ENCODE measurements at places on chromosomes 12 and 14. TPM values are rescaled to one million over a fixed set of nuclear protein-coding genes. Genes with fewer than 3 reads are reported as not detected.

GRCh38 chr14:40464531-40464930 lies 1032.3 kb upstream of the FBXO33 start:
- DNase-seq: no peak

COL2A1 gene
- 0.04 TPM for polyA plus RNA-seq

DNA sequence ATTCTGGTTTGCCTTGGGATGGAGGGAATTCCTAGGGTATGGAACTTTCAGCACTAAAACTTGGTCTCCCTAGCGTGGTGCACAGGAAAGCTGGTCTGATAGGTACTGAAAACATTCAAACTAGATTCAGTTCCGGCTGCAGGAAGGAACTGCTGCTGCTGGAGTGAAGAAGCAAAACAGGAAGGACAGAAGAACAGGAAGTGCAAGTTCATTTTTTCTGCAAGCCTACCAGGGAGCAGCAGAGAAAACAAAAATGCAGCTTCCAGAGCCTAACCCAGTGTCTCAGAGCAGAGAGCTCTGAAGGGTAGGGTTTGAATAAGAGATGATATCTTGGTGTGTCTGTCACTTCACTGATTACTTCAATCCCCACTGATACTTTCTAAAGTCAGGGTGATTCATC lies 165.2 kb downstream of the VRK1 start:
- DNase-seq: no peak

CLEC4C gene
- not detected for polyA plus RNA-seq

GRCh38 chr12:32918890-32919801 lies 22.6 kb upstream of the PKP2 start:
- no peak for DNase-seq

GRCh38 chr12:84117190-84117589 lies 795.4 kb downstream of the SLC6A15 start:
- DNase-seq: no peak

TSPAN19 gene
- not detected for polyA plus RNA-seq

AMIGO2 gene
- polyA plus RNA-seq: 1.4 TPM

RERGL gene
- polyA plus RNA-seq: 2.6 TPM

DNA sequence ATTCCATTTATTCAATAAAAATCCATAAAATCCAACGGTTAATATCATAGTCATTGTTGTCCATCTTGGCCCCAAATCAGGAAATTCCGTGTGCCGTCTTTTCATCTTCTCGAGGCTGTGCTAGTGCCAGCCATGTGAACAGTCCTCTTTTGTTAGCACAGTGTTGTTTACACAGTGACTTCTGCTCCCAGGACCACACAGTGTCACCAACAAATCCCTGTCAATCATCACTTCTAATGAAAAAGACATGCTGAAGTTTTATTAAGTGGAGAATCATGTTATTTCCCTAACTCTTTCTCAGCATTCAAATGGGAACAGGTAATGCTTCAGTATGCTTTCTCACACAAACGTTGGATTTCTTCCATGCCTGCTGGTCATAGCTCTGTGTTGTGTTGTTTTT lies 1.9 kb upstream of the SLCO1A2 start:
- DNase-seq: no peak

KRT81 gene
- polyA plus RNA-seq: not detected

DNA sequence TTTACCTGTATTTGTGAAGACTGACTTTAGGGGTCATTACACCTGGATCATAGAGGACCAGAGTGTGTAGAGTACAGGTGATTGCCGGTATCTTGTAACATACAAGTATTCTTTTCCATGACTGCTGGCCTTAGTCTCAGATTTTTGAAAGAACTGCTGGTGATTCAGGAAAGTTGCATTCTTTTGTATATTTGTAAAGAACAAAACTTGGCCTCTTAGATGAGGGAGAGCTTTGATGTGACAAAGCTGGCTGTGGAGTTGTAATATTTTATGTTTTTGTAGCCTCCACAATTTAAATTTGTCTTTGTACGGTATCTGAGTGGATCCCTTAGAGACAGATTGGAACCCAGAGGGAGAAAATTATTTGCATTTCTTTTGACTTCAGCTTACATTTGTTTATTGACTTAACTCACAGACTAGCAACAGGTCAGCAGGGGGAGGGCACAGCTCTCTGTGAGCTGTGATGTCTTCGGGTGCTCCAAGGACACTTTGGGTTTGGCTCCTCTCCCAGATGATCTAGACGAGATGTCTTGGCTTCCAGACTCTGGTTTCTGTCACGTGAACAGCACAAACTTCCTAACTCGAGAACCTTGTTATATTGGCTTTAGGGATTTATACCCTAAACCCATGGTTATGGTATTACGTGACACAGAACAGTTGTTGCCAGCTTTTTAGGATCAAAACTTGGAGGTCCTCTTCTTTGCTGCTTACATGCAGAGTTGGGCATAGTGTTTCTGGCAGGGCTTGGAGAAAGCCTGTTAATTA lies 65.9 kb downstream of the DAAM1 start:
- DNase-seq: peak; percentile 70

DNA sequence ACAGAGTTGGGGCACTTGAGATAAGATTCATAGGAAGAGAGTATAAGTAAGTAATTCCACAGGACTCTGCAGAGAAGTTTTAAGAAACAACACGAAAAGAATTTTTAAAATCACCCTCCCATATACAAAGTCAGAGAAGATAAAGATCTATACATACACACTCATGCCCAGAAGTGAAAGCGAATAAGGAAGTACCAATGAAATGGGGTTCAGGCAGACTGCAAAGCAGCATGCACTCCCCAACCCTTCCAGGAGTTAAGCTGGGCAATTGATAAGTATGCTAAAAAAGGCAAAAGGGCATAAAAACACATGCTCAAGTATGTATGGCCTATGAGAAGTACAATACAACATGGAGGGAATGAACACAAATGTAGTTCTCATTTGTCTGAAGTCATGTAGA lies 246.2 kb upstream of the GRIP1 start:
- no peak for DNase-seq

DNA sequence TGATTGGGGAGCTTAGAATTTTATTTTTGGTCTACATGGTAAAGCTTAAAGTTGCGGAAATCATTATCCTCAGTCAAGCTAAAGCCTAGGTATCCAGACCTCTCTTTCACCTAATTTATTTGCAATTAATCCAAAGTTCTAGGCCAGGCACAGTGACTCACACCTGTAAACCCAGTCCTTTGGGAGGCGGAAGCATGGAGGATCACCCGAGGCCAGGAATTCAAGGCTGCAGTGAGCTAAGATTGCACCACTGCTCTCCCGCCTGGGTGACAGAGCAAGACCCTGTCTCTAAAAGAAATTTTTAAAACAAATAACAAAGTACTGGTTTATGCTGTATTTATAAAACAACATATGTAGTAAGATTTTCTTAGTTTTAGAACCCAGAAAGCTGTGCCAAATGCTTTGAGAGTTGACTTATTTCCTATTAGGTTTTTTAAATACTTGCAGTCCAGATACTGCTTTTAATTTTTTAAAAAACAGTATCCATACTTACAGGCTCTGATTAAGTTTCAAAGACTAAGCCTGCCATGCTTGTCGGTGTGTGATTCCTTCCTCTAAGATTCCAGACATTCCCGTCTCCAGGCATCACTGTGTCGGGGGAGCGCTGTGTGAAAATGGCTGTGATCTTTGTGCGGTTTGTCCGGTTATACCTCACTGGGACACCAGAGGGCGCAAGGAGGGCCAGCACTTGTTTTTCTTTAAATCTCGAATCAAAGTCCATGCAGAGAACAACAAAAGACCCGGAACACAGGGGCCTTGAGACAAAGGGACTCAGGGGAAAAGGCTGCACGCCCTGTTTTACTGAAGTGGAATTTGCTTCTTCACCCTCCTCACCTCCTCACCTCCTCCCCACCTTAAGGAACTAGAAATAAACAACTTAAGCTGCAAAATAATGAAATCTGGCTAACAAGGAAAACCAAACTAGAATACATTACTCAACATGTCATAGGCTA lies 24.6 kb upstream of the TMPO start:
- DNase-seq: peak; percentile 78

- DNase-seq: no peak
These were observed 71.4 kb upstream of the GPR68 start for GRCh38 chr14:91315844-91316267.

DNA sequence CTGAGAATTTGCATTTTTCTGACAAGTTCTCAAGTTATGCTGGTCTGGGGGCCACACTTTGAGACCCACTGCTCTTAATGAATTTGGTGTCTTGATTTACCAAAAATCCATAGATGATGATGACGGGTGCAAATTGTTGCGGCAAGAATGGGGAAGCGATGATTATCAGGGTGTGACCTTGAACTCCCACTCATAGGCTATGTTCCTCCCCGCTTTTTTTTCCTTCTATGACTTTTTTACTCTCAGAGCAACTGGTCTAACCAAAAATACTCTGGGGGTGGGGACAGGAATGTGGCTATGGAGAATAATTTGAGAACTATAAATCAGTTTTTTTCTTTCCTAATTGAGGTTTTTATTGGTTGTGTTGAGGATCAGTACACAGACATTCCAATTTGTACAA lies 83.6 kb downstream of the PPFIBP1 start:
- no peak for DNase-seq
